ENCODE measurements at places on chromosomes 3 and 15.

DNA sequence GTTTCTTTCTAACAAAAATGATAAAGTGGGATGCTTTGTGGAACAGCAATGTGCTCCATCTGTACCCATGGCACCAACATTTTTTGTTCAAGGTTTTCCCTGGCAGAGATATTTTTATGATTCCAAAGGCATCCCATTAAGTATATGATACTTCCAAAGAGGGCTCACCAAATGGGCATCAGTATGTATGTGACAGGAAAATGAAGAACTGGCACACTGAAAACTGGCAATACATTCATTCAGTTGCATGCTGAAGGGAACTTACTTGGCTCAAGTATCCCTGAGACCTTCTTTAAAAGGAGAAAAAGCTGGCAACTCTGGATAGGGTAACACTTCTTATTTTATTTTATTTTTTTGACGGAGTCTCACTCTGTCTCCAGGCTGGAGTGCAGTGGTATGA, 249.8 kb downstream of the IL20RB start:
- DNase-seq, result no peak

- DNase-seq, result no peak
Observed at GRCh38 chr15:59373215-59373614, 544 bp upstream of the MYO1E start.

GRCh38 chr15:26143221-26143620, 280.1 kb upstream of the ATP10A start:
- no peak for DNase-seq

- DNase-seq, result peak; percentile 77
Observed at GRCh38 chr3:123489400-123490004, 40.6 kb upstream of the ADCY5 start.

DNA sequence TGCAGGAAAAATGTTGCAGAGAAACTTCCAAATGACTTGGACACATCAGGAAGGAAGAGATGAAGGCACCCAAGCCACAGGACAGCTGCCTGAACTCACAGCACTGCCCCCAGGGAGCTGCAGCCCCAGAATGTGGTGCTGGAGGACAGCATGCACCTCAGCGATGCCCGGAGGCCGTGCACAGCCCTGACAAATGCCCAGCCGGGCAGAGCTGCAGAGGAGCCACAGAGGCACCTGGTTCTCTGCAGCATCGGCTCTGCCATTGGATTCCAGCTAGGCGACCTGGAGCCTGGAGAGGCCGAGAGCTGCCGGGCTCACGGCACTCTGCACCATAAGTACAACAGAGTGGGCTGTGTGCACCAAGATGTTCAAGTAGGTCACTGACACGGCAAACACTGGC, 97.5 kb downstream of the OCA2 start:
- no peak for DNase-seq

GRCh38 chr15:56383010-56383409, 17.8 kb downstream of the TEX9 start:
- DNase-seq, result no peak

DNA sequence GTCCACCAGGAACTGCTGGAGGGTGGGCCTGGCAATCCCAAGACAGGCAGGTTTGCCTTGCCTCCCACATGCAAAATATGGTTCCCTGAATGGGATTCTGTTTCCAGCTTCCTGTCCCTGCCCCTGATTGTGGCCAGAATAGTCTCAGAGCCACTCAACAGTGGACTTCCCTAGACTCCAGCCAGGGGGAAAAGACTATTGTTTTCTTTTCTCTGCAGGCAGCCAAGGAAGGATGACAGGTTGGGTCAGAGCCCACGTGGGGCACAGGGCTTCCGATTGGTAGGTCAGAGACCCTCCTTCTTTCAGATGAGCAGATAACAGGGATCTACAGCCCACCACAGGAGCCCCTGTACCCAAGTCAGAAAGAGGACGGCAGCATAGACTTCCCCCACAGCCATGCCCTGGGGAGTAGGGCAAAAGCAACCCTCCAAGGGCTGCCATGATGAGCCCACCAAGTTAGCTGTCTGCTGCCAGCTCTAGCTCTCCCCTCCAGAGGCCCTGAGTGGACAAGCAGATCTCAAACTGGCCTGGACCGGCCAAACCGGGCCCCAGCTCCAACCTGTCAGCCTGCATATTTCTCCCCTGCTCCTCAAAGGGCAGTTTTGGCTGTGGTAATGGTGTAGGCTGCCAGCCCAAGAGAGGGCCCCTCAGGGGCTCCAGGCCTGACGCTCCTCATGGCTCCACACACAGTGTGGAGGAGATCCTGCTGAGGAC, 6.4 kb downstream of the TLR9 start:
- DNase-seq, result peak; percentile 33

GRCh38 chr3:74711913-74712512, 97.6 kb upstream of the CNTN3 start:
- DNase-seq, result no peak

DNA sequence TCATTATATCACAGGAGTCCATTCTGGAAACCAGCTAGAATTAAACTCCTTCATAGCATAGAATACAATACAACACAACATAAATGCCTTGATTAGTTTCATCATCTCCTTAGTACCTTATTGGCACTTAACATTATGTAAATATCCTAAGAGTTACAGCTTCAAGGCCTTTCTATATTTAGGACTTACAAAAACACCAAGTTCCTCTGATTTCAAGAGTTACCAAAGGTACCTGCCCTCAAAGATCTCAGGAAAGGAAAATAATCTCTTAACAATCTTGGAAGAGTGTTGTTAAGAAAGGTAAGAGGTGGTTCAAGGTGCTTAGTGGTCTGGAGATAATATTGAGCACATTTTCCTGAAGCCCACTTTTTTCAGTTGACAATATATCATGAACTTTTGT, 477.7 kb downstream of the IGSF11 start:
- no peak for DNase-seq

DNA sequence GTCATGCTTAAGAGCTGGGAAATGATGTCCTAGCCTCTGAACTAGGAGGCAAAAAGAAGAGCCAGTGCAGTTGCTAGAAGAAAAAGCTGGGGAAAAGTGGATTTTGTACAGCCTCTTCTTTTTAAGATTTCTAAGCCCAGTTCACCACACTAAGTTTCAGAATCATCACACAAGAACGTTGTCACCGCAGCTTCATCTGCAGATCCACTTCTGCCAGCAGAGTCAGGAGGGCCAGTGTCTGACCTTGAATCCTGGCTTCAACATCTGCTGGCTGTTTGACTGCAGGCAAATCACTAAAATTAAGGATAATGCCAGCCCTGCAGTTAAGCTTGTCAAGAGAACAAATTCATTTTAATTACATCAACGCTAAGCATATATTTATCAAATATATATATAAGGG, 36.2 kb downstream of the HDC start:
- no peak for DNase-seq

DNA sequence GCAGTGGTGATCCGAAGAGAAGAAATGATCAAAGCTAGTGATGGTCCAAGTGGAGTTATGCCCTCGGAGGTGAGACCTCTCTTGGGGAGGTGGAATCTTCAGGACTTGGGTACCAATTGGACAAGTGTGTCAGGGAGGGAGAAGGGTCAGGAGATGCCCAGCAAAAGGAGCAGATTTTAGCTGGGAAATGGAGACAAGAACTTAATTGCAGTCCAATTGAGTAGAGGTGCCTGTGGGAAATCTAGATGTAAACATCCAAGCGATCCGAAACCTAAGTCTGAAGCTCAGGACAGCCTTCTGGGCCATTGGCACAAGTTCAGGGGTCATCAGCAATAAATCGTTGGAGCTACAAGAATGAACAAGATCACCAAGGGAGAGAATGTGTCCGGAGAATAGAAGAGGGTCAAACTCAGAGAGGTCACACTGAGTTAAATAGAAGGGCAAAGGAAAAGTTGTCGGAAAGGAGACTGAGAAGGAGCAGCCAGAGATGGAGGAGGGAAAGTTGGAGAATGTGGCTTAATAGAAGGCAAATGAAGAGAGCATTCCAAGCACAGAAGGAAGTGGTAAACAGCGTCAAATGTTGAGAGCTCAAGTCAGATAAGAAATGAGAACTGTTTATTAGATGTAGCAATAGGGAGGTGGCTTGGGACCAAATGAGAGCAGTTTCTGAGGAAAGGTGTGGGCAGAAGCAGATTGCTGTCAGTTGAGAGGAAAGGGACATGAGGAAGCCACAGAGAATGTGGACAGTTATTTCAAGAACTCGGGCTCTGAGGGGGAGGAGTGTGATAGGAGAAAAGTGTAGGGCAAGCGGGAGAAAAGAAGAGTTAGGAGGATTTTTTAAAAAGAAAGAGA, 64.2 kb upstream of the FNDC3B start:
- peak; percentile 54 for DNase-seq

GRCh38 chr3:49120096-49120437, 556 bp downstream of the USP19 start:
- DNase-seq, result no peak

DNA sequence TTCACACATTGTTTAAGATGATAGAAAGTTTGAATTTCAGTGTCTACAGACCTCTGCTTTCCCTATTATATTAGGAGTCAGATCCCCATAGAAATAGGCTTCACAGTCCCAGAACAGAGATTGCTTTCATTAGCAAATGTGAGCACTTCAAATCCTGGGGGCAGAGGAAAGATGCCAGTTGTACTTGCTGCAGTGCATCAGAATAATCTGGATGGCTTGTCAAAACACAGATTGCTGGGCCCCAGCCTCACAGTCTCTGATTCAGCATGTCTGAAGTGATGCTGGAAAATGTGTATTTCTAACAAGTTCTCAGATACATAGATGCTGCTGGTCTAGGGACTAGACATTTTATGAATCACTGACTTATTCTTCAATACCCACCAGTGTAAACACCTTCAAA, 375.2 kb downstream of the FGF12 start:
- no peak for DNase-seq

GRCh38 chr3:110430146-110430545, 641.5 kb upstream of the NECTIN3 start:
- peak; percentile 1 for DNase-seq

DNA sequence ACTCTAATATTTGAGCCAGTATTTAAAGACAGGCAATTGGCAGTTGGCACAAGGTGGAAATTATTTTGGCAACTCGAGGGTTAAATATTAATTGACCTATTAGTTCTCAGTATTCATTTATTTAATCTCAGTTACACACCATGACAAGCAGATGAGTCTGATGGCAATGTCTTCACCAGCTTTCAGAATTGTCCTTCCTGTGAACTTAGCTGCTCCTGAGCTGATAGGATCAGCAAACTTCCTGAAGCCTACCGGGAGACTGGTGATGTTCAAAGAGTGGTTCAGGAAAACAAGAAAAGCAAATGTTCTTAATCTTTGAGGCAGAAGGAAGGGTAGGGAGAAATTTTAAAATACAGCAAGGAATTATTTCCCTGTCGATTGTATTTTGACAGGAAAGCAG, 522.2 kb downstream of the SOX2 start:
- DNase-seq, result no peak

Data from cardiac fibroblast (primary cell).